ENCODE measurements at places on chromosomes 7 and 10. TPM values are rescaled to one million over a fixed set of nuclear protein-coding genes. Genes with fewer than 3 reads are reported as not detected.

NOLC1 gene
- 141 TPM for total RNA-seq

XRCC2 gene
- 4.3 TPM for total RNA-seq

CALML3 gene
- 7.7 TPM for total RNA-seq

NRCAM gene
- 1.1 TPM for total RNA-seq

HILPDA gene
- 25.7 TPM for total RNA-seq

SEC31B gene
- 0.42 TPM for total RNA-seq

ELFN1 gene
- total RNA-seq, result 0.07 TPM

AGR2 gene
- 69.2 TPM for total RNA-seq

AGMO gene
- total RNA-seq, result 0.93 TPM

ZC3HAV1L gene
- total RNA-seq, result 13.1 TPM

FFAR4 gene
- not detected for total RNA-seq

BHLHA15 gene
- 0.78 TPM for total RNA-seq

PILRB gene
- total RNA-seq, result 10.6 TPM

HOXA13 gene
- total RNA-seq, result not detected

FRMPD2 gene
- not detected for total RNA-seq

Measured in airway epithelial cell (primary cell).